ENCODE measurements at places on chromosomes 4 and X. TPM values are rescaled to one million over a fixed set of nuclear protein-coding genes. Genes with fewer than 3 reads are reported as not detected.
A peak's percentile ranks its signal among the peaks of the same experiment; 100 is the strongest.

DNA sequence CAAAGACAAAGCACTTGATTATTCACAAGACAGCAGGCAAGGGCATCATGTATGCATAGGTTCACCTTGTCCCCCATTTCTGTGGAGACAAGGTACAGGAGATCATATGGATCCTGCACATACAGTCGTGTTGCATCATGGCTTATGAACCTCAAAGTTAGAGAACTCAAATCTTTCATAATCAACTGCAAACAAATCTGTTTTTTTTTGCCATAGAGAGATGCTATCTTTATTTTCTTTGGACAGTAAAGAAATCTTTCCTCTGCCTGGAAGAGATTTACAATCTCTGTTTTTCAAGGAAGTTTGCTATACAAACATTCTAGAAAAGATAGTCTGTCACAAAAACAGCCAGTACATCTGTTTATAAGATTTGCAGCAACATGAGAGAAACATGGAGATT, 578.8 kb downstream of the ANKRD50 start:
- no peak for DNase-seq

- DNase-seq: no peak
Observed at GRCh38 chr4:175418516-175418915, 393.5 kb downstream of the GPM6A start.

DNA sequence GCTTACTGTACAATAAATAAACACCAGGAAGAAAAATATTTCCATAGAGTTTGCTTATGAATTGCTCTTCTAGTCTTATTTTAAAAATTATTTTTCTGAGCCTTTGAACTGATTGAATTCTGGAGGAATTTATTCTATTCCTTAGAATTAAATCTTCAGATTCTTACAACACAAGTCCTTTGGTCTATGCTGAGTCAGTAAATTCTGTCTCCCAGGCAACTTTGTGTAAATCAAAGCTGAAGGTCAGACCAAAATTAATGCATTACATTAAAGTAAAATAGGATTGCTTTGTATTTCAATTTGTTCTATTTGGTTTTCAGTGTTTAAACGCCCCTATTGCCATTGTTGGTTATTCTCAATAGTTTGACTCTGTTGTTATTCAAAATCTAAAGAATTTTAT, 26.8 kb upstream of the STPG2 start:
- DNase-seq: no peak

- no peak for DNase-seq
Observed at GRCh38 chr4:56743550-56743949, 62.5 kb upstream of the HOPX start.

- DNase-seq: peak; percentile 47
Observed at GRCh38 chrX:138986866-138987265, 275.3 kb upstream of the FGF13 start.

DNA sequence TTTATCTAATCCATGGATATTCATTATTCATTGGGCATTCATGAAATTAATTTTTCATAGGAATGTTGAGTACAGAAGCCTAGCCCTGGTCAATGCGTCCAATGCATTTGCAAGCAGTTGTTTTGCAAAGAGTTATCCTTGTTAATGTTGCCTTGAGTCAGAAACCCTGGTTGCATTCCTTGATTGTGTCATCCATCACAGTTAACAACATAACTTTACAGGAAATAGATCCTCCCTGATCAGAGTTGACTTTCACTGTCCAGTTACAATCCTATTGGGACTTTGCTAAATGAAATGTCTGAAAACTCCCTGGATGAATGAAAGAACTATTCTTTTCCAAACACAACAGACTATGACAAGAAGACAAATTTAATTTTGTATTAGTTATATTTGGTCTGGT, 924.3 kb upstream of the SLIT2 start:
- DNase-seq: no peak

DNA sequence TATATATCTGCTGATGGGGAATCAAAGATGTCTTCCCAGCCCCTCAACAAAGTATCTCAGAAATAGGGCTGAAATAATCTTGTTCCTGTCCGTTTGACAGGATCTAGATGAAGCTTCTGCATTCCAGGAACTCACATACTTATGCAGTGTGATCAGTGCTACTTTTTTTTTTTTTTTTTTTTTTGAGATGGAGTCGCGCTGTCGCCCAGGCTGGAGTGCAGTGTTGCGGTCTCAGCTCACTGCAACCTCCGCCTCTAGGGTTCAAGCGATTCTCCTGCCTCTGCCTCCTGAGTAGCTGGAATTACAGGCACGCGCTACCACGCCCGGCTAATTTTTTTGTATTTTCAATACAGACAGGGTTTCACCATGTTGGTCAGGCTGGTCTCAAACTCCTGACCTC, 36.4 kb downstream of the DHX15 start:
- DNase-seq: no peak

- peak; percentile 74 for DNase-seq
Observed at GRCh38 chr4:151195801-151196200, 81.2 kb upstream of the PRSS48 start.

DNA sequence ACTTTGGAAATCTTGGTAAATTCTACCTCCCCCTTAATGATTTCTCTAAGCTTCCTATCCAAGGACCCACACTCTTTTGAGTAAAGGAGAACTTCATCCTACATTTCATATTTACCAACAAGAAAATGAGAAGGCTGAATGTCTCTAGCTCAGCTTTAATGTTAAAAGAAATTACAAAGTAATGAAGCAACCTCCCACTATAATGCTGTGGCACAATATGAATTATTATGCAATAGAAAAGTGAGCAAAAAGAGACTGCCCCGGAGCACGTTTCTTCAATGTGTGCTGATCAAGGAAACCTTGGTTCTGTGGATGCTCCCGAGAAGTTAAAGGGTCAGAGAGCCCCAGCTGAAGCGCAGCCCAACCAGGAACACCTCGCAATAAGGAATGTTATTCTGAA, 9.1 kb upstream of the TBC1D1 start:
- DNase-seq: no peak

DNA sequence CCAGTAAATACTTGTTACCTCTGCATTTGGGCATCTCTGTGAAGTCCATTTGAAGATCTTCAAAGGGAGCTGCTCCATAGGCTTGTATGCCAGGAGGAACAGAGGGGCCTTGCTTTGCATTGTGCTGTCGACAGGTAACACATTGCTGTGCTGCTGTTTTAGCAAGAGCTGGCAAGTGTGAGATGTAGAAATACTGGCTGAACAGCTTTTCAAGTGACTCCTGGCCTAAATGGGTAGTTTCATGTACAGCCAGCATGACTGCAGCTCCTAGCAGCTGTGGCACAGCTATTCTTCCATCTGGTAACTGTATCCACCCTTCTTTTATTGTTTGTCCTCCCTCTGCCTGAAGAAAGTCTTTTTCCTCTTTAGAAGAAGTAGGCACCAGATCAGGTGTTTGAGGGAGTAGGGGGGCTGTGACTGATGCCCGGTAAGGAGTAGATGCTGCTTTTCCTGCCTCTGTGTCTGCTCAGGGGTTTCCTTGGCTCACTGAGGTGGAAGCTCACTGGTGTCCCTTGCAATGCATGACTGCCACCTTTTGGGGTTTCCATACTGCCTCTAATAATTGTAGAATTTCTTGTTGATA, 965.3 kb downstream of the CCSER1 start:
- no peak for DNase-seq

DNA sequence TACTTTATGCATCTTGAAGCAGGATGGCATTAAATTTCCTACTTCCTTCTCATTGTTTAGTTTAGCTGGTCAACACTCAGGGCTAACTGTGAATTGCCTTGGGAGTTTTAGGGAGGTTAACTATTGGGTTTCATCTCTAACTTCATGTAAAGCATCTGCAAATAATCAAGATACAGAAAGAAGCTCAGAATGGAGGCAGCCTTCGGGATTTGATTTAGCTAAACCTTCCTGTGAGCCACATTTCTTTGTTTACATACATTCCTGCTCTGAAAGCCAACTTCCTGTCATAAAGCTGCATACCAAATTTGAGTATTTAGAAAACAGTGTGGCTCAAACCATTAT, 131.7 kb upstream of the PCDH18 start:
- DNase-seq: peak; percentile 60

- DNase-seq: peak; percentile 84
Observed at GRCh38 chr4:156751486-156751885, 220.1 kb downstream of the PDGFC start.

- DNase-seq: peak; percentile 71
Observed at GRCh38 chrX:104098151-104098808, 14.0 kb upstream of the ZCCHC18 start.

- peak; percentile 90 for DNase-seq
Observed at GRCh38 chr4:13162886-13163285, 321.3 kb downstream of the RAB28 start.

DNA sequence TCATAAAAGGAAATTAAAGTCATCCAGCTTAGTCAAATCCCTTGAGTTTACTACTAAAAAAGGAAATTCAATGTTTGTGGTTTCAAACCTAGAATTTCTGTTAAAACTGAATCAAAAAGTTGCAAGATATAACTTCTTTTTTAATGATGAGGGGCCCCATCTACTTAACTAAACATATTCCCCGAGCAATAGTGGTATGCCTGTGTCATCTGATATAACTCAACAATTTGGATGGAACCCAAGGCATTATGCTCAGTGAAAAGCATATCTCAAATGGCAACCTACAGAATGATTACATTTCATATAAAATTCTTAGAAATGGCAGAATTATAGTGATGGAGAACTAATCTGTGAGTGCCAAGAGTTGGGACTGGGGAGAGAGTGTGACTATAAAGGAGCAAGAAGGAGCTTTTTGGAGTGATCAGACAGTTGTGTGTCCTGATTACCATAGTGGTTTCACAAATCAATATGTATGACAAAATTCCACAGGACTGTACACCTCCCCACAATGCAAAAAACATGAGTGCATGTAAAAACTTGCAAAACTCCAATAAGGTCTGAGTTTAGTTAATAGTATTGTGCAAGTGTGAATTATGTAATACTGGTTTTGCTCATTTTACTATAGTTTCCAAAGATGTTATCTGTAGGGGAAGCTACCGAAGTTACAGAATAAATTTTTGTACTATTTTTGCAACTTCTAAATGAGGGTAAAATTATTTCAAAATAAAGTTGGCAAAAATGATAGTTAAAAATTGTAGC, 323.2 kb downstream of the ARHGAP24 start:
- DNase-seq: no peak

GRCh38 chrX:112830540-112830939, 10.1 kb downstream of the AMOT start:
- DNase-seq: no peak

DNA sequence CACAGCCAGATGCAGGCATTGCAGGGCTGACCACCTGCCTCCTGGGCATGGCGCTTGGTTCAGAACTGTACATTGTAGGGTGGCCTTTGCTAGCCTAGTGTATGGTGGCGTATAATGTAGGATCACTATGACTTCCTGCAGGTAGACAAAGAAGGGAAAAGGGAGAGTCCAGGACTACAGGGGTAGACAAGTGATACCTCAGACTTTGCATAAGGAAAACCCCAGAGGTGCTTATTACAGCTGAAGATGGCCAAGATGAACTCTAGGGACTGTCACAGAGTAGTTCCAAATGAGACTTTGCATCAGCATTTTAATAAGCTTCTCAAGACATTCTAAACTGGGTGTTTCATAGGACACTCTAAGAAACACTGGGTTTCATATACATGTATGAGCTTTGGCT, 116.4 kb upstream of the PUDP start:
- no peak for DNase-seq

- DNase-seq: no peak
Observed at GRCh38 chr4:77187322-77187721, 30.3 kb downstream of the CCNG2 start.

DNA sequence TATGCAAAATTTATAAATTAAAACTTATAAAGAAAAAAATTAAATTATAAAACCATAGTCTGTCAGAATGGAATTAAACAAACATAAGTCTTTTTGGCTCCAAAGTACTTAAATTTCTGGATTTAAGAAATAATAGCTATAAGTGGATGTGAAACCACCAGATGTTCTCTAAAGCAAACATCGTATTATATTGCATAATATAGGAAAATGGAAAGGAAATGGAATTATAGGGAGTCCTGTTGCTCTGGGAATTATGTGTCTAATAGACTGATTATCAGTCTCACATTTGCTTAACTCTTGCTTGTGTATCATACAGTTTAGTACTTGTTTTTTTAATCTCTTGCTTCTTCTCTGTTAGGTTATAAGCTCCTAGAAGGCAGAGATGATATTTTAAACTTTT, 819.2 kb downstream of the RAPGEF2 start:
- no peak for DNase-seq

Gene CCKAR
- total RNA-seq: not detected

Gene PLK4
- total RNA-seq: 2.8 TPM

Gene PPBP
- total RNA-seq: not detected

Gene STS
- 4.6 TPM for total RNA-seq

Gene ERAS
- not detected for total RNA-seq

Gene TEX11
- total RNA-seq: not detected

Gene MCF2
- 0.27 TPM for total RNA-seq

Gene NONO
- total RNA-seq: 330 TPM

Gene CACNA1F
- total RNA-seq: not detected

Gene NKX6-1
- total RNA-seq: not detected

Measured in astrocyte (in vitro differentiated cells and primary cell).